ENCODE measurements at places on chromosomes 3 and 15.

GRCh38 chr3:141373768-141374526, 5.6 kb downstream of the ZBTB38 start:
- no peak for DNase-seq

- no peak for DNase-seq
Measured at GRCh38 chr3:155149494-155149893, 69.4 kb downstream of the MME start.

- no peak for DNase-seq
Measured at GRCh38 chr3:145767909-145768308, 393.1 kb downstream of the PLOD2 start.

GRCh38 chr15:42919799-42920518, 619 bp downstream of the TTBK2 start:
- peak; percentile 7 for DNase-seq

DNA sequence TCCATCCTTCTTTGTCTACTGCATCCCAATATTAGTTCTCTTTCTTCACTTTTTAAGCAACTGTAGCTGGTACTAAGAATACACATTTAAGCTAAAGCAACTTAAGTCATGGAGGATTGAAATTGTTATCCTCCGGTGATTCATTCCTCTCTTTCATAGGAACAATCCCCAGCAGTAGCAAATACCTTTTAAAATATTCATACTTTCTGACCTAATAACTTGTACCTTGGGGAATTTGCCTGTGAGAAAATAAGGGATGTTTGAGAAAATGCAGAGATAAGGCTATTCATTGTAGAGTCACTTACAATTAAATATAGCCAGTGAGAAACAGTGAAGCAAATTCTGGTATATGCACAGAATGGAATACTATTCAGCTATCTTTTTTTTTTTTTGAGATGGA, 66.0 kb downstream of the VPS13C start:
- DNase-seq, result no peak

GRCh38 chr3:87320756-87321626, 44.6 kb upstream of the POU1F1 start:
- no peak for DNase-seq

- no peak for DNase-seq
Measured at GRCh38 chr3:146542179-146542578, 2.2 kb downstream of the PLSCR1 start.
